ENCODE measurements at places on chromosomes 6 and 20. TPM values are rescaled to one million over a fixed set of nuclear protein-coding genes. Genes with fewer than 3 reads are reported as not detected.

Gene PPP1R3D
- 5.3 TPM for polyA plus RNA-seq

- no peak for DNase-seq
These were observed 256.5 kb upstream of the SUPT3H start for GRCh38 chr6:45634231-45634630.

- DNase-seq, result no peak
These were observed at the start of gene TMEM74B for GRCh38 chr20:1184638-1185315. TSS of gene TMEM74B (minus strand) at chr20:1184981. CDS start at chr20:1183801, 1,180 bp downstream.

GRCh38 chr20:44209686-44210405 lies 725 bp downstream of the OSER1 start:
- no peak for DNase-seq

GRCh38 chr20:12969071-12969669 lies 39.6 kb upstream of the SPTLC3 start:
- no peak for DNase-seq

DNA sequence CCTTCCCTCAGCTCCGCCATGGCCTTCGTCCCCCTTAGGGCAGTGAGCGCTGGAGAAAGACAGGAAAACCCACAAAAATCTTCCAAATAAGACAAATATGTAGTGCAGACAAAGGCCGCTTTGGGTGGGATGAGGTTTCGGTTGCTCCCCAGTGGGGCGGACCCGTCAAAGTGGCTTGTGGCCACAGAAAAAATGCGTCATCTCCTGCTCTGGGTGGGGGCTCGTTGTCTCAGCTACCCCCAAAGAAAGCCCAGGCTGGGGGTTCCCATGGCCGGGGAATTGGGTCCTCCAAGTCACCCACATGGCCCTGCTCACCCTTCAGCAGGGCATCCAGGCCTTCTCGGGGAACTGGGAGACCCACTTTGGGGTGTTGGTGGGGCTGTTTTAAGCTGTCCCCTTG lies 21.9 kb upstream of the SCUBE3 start:
- no peak for DNase-seq

Gene EZR
- polyA plus RNA-seq, result 21.5 TPM

DNA sequence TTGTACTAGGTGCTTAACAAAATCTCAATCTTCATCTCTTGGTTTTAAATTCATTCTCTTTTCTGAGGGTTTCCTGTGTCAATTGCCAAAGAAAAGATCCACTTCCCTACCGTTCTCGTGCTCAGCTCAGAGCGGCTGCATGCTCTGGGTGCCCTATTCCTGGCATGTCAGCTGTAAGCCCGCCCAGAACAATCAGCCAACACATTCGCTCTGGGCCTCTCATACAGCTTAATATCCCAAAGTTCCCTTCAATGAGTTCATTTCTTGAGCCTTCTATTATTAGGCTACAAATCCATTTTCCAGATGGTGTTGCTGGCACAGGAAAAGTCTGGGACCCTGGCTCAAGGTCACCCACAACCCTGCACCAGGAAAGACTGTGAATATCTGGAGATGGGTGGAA lies 24.3 kb upstream of the LRFN2 start:
- no peak for DNase-seq

Gene RIMS4
- 9.7 TPM for polyA plus RNA-seq

GRCh38 chr6:132816660-132817059 lies 2.3 kb downstream of the RPS12 start:
- DNase-seq, result no peak

Gene FGD2
- polyA plus RNA-seq, result 3.4 TPM

DNA sequence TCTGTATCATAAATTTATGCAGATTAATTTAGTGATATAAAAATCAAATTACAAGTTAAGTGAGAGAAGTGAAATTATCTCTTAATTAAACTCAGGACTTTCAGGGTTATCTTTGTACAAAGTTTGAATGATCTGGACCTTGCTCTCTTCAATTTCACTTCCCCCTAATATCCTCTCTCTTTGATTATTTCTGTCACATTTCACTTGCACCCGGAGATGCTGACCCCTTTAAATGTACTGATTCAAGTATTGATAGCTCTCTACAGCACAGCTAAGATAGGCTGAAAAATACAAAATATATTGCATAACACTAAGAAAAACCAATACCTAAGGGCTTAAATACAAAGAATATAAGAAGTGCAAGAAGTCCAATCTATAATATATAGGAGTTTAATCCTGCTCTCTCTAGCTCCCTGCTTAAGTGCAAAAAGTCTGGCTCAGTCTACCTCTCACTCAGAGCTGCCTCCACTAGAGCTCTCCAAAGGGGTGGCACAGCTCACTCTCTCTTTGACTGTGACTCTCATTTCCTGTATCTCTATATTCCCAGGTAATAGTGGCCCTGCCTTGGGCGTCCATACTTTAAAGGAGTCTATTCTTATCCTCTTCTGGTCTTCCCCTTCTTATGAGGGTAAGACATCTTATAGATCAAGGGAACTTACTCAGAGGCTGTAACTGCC lies 588.4 kb downstream of the RFPL4B start:
- no peak for DNase-seq

- DNase-seq, result peak; percentile 13
These were observed 3.4 kb upstream of the ZNF133 start for GRCh38 chr20:18284805-18285533.

Gene HEY2
- polyA plus RNA-seq, result 9.1 TPM

- peak; percentile 90 for DNase-seq
These were observed 9.6 kb upstream of the PKIG start for GRCh38 chr20:44572551-44573500.

- DNase-seq, result peak; percentile 12
These were observed at the start of gene MUC22 for GRCh38 chr6:31010393-31011060. TSS of gene MUC22 (plus strand) at chr6:31010474. CDS start at chr6:31010707, 233 bp downstream.

GRCh38 chr6:95578106-95578410 lies 723 bp downstream of the MANEA start:
- no peak for DNase-seq

Gene NPBWR2
- polyA plus RNA-seq, result not detected

DNA sequence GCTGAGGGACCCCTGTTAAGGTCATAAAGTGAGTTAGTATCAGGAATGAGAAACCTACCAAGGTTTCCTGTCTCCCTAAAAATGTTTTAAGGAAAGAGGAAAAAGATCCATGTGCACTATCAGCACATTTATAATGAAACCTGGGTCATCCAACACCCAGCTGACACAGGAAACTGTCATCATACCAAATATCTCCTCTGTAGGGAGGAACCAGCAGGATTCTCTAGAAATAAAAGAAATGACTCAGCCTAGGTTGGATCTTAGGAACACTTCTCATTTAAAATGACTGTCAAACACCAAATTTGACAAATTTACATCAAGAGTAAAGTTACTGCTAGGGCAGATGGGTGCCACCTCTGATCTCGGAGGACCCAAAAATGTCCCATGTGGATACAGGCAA lies 21.7 kb downstream of the GFOD1 start:
- no peak for DNase-seq

Gene TBX18
- polyA plus RNA-seq, result 11.1 TPM

DNA sequence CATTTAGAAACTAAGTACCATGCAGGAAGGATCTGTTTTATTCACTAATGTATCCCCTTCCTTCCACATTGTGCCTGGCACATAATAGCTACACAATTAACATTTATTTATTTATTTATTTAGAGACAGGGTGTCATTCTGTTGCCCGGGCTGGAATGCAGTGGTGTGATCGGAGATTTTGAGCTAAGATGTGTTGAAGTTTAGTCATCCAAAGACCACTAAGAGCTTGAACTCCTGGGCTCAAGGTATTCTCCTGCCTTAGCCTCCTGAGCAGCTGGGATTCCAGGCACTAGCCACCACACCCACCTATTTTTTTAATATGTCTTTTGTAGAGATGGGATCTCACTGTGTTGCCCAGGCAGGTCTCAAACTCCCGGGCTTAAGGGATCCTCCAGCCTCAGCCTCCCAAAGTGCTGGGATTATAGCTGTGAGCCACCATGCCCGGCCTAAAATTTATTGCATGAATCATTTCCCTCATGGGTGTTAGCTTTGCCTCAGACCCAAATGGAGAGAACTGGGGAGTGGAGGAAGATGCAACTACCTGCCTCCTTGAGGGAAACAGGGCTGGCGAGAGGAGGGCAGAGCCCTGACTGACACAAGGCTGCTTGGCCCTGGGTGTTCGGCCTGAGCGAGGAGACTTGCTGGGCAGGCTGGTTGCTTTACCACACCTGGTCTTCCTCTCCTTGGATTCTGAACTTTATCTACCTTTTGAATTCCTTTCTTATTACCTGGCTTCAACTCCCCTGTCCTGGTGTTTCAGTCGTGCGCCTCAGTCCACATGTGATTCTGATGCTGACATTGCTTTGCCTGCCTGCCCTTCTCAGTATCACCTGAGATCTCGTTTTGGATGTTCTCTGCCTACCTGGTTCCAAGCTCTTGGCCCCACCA lies 1.7 kb upstream of the DYNLT1 start:
- no peak for DNase-seq

DNA sequence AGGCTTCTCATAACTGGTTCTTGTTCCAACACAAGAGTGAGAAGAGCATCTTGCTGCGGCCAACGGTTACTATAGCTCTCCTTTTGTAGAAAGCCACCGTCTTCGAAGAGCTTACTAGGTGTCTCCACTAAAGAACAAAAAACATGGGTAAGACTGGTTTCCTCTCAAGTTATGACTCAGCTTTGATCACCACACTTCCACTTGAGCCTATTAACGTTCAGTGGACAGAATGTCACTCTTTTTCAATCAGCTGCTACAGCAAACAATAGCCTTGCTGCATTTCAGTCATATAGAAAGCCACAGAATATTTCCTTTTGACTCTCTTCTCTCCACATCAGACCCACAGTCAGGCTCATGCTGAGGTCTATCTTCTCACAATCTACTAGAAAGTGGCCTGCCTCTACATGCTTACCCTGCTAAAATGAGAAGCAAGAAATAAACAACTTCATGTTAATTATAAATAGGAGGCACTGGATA lies 243.5 kb upstream of the PREP start:
- DNase-seq, result no peak

Gene PRDM13
- not detected for polyA plus RNA-seq

Gene FOXF2
- 0.56 TPM for polyA plus RNA-seq

- no peak for DNase-seq
These were observed 28.4 kb downstream of the RNF182 start for GRCh38 chr6:13953061-13953705.
